Right atrium auricular region (tissue), 2 donors: ENCODE measurements at places on chromosomes 7 and 10.

DNA sequence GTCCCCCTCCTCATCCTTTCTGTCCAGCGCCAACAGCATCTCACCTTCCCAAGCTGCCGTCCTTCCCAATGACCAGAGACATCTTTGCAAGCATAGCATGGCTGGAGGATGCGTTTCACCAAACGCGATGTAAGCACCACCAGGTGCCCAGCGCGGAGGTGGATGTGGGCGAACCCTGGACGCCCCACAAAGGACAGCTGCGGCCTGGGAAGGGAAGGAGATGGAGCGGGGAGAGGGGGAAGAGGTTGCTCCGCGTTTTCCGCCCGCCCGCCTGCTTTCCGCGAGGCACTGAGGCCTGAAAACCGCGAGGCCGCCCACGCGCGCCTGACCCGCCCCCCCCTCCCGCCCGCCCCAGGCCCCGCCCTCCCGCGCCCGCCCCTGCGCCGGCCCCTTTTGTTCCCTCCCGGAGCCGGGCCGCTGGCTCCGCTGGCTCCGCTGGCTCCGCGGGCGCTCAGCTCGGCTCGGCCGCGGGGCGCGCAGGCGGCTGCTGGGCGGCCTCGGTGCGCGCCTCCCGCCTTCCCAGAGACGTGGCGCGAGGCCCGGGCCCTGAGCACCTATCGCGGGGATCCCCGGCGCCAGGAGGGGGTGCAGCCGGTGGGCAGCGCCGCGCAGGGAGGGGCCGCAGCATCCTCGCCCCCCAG lies at the start of gene CLIP2:
Gene CLIP2 (plus strand): TSS at position 390 of the 641 bp plus-strand sequence. CDS start 28,140 bp downstream, outside the sequence.
- DNase-seq: peak; percentile 73

GRCh38 chr10:71644307-71645180 lies 75.0 kb downstream of the C10orf105 start:
- no peak for DNase-seq

GRCh38 chr10:122181041-122181732 lies 89.9 kb upstream of the BTBD16 start:
- no peak for DNase-seq

GRCh38 chr7:150404805-150405583 lies 25.9 kb downstream of the ZNF775 start:
- peak; percentile 91 for DNase-seq

- DNase-seq: no peak
Measured at GRCh38 chr7:20737840-20738448, 48.7 kb downstream of the SP8 start.

DNA sequence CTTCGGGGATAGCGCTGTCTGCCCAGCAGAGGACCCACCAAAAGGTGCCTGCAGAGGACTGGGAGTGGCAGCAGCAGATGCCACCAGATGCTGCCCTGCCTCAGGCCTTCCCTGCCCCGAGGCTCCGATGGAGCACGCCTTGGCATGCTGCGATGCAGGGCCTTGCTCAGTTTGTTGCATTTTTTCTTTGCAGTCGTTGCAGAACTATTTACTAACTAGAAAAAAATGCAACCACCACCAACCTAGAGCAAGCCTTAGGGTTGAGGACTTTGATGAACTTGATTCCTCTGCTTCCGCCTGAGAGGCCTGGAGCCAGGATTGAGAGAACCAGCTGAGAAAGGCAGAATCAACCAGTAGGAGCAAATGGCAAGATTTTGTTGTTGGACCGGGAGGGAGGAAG lies 585.6 kb upstream of the MKI67 start:
- no peak for DNase-seq

DNA sequence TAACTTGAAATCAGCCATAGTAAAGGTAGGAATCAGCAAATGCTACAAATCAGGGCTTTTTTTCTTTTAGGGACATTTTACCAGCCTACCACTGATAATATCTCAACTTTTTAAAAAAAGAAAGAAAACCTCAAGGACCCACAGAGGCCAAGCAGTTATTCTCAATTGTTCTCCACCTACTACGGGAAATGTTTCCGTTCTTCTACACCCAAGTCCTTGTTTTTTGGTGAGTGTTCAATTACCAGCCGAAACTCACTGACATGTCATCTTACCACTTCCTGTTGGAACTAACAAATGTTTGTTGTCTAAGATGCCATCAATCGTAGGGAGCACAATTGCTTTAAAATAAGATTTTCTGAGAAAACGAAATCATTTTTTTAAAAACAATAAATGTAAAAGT lies 50.2 kb upstream of the CDK1 start:
- DNase-seq: no peak

- no peak for DNase-seq
Measured at GRCh38 chr10:101367569-101368453, 13.8 kb downstream of the BTRC start.

DNA sequence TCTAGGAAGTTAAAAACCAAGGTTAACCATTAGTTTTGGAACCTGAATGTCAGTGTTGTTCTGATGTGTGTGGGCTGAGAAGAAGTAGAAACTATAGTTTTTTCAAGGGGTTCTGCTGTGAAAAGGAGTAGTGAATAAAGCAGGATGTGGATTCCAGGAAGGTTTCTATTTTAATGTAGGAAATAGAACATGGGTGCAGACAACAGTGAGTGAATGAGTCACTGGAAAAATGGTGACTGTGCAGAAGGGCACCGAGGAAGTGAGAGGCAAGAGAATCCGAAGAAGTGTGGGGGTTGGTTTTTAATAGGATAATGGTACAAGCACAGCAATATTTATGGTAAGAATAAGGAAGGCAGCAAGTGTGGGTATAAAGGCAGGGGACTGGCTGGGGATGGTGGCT lies 120.4 kb downstream of the ARHGAP21 start:
- DNase-seq: no peak
